Bone marrow (tissue), 2 donors: ENCODE measurements at places on chromosomes 16 and 17.

DNA sequence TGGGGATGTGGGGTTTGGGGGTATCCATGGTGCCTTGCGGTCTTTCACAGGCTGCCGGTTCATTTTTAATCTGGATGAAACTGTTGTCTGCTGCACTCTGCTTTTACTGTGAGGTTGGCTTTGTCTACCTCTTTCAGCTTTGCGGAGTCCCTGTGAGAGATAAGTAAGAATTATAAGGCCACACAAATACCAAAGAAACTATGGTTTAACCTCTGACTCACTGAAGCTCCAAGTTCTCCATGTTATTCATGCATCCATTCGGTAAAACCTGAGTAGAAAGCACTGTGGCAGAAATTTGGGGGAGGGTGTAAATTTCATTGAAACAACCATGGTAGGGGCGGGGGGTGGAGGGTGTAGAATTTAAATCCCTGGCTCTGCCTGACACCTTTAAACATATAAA lies 30.5 kb downstream of the KIAA0753 start:
- DNase-seq: no peak

DNA sequence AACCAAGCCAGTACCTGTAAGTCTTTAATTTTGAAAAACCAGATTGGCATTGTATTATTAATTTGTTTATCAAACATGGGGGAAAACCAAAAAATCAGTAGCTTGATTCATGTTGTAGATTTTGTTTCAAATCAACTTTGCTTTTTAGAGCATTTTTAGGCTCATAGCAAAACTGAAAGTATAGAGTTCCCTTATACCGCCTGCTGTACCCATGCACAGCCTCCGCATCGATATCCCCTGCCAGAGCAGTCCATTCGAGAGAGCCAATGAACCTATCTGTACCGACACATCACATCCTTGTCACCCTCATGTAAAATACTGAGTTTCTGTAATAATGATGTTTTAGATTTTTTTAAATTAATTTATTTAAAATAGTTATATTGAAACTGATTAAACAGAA lies 16.2 kb upstream of the MRC2 start:
- DNase-seq: no peak

GRCh38 chr16:71883168-71883848 lies 674 bp downstream of the ZNF821 start:
- DNase-seq: peak; percentile 38

- DNase-seq: no peak
These were observed 616.7 kb downstream of the KCNJ2 start for GRCh38 chr17:70786081-70786480.

DNA sequence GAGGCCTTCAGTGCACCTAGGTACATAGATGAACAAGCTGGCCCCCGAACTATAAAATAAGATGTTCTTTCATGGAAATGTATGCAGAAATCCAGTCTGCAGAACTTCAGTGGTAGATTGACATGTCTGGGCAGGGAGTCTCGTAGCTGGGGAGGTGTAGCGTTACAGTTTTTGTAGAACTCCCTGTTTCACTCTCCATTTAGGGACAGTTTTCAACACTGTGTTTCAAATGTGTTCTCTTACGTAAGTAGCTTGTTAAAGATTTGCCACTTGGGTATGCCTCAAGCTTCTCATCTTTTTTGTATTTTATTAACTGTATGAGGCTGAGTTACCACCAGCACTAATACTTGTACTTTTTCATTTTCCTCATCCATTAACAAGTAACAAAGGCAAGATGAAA lies 46.6 kb downstream of the PLD6 start:
- DNase-seq: no peak

DNA sequence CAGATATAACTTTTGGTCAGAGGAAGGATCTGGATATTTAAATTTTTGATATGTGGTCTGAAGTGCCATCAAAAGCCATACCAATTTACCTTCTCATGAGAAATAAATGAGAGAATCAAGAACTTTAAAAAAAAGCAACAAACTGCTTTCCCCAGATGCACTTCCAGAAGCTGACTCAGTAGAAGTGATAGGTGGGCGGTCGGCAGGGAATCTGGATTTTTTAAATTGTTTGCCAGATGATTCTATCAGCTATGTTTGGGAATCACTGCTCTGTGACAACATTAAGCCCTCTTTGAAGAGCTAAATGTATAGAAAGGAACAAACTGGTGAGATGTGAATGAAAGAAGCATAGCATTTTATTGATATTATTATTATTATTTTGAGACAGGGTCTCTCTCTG lies 19.2 kb downstream of the CDH3 start:
- DNase-seq: no peak

- DNase-seq: peak; percentile 15
These were observed 601 bp downstream of the PHKB start for GRCh38 chr16:47461598-47462266.

DNA sequence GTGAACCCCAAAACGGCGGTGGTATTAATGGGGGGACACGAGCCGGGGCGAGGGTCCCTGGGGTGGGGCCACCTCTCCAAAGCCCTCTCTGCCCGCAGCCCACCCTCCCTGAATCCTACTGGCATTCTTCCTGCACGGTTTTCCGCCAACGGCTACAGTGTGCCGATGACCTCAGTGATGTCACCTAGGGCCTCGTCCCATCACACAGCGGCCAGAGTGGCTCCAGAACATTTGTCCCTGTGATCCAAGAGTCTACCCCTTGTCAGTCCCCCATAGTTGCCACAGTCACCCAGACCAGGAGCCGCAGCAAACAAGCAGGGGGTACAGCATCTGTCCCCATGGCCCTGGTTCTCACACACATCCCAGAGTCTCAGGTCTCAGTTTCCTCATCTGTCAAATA lies 13.9 kb downstream of the ZFPM1 start:
- DNase-seq: no peak

DNA sequence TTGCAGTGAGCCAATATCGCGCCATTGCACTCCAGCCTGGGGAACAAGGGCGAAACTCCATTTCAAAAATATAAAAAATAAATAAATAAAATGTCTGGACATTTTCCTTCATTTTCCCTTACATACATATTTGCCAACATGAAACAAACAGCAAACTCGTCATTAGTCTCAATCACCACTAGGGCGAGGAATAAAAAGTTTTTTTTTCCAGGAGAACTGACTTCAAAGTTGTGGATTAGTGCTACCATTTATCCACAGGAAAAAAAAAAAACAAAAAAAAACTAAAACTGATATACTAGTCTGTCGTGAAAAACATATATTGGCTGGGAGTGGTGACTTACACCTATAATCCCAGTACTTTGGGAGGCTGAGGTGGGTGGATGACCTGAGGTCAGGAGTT lies 77.0 kb upstream of the MTMR4 start:
- DNase-seq: no peak

GRCh38 chr17:61459142-61459809 lies 7.1 kb downstream of the TBX4 start:
- no peak for DNase-seq

DNA sequence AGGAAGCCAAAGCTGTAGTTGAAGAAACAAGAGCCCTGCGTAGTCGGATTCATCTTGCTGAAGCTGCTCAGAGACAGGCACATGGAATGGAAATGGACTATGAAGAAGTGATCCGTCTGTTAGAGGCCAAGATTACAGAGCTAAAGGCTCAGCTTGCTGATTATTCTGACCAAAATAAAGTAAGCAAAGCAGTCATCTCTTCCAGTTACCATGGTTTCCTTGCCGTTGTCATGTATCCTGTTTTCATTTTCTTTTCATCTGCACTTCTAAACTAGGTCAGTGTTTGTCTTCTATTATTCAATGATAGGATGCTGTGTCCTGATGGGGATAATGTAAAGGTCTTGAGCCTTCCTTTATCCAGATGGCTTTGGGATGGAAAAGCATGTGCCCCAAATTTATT lies 104.3 kb downstream of the STXBP4 start:
- DNase-seq: no peak

- DNase-seq: no peak
These were observed 162.6 kb downstream of the AATF start for GRCh38 chr17:37111329-37111728.

- no peak for DNase-seq
These were observed 12.9 kb upstream of the MEIOB start for GRCh38 chr16:1884889-1885288.

GRCh38 chr17:64358261-64358788 lies 32.3 kb downstream of the PECAM1 start:
- DNase-seq: no peak

- no peak for DNase-seq
These were observed 11.5 kb upstream of the TMEM106A start for GRCh38 chr17:43200127-43200526.

DNA sequence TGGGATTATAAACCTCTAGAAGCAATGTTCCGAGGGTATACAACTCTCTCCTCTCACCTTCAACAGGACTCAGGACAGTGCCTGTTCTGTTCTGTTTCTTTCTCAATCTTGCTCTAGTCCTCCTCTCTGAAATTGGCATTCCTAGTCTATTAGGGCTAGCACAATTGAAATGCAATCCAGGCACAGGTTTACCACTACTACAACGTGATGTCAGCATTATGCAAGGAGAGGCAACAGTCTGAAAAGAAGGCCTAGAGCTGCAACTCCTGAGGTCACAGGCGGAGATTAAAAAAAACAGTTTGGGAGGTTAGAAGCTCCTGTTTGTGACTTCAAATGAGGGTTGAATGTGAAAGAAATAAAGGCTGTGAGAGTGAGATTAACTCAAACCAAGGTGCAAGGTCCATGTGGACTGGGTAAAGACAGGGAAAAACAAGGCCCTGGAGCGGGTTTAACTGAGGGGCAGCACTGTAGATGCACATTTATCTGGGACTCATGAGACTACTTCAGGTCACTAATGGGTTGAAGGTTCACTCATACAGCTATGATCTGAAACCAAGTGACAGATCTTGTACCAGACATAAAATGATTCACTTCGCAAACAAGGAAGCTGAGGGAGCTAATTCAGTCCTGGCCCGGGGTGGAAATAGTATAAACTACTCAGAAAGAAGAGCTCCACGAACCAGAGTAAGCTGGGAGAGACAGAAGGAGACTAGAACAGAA lies 16.8 kb downstream of the AMFR start:
- no peak for DNase-seq

DNA sequence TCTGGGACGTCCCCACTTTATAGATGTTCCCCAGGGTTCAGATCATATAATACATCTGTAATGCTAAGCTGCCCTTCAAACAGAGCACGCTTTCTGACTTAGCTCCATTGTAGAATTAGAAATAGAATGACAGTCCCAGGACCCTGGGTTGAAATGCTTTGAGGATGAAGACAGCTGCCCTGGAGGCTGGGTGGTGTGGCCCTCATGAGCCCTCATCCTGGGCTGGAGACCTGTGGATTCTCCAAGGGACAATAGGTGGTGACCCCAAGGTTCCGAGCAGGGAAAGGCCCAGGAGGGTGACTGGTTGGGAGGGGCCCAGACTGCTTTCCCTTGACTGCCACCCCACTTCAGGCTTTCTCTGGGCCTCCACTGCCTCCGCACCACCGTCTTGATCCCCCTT lies 59.0 kb downstream of the CRISPLD2 start:
- DNase-seq: no peak

GRCh38 chr17:74362810-74363498 lies 1.3 kb upstream of the BTBD17 start:
- no peak for DNase-seq

GRCh38 chr17:15891318-15891717 lies 53.6 kb upstream of the ADORA2B start:
- no peak for DNase-seq

DNA sequence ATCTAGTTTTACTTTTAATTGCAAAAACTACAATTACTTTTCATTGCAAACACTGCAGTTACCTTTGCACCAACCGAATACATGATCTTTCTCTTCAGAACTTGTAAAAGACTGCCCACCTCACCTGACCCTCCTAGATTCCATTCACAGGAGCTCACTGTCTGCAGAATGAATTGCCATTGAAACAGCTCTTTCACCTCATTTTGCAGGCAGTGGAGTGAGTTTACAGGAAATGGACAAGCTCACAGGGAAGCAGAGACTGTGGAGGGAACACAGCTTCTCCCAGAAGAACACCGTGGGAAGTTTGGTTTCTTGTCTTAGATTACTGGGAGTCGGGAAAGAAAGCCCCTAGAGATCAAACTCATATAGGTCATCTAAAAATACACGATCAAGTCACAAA lies 439.7 kb upstream of the RBFOX1 start:
- DNase-seq: no peak

DNA sequence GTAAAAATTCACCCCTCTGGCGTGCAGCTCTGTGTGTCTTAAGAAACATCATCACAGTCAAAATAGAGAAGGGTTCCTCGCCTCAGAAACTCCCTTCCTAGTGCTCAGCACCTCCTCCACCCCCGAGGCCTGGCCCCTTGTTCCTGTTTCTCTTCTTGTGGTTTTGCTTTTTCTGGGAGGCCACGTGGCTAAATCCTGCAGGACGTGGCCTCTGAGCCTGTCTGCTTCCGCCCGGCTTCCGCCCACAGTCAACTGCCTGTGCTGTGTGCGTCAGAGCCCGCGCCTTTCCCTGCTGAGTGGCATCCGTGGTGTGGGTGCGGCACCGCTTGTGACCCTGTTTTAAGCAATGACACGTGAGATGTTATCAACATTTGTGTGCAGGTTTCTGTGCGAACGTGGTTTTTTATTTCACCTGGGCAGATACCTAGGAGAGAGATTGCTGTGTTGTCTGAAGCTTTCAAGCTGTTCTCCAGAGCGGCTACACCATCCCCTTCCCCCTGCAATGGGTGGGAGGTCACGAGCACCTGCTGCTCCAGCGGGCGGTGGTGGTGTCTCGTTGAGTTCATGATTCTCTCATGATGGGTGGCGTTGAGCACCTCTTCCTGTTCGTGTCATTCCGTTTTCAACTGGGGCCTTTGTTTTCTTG lies 21.7 kb downstream of the ACSF3 start:
- peak; percentile 96 for DNase-seq

- DNase-seq: no peak
These were observed 143.3 kb upstream of the ANKFN1 start for GRCh38 chr17:56009795-56010651.

- no peak for DNase-seq
These were observed 70.6 kb downstream of the SREBF1 start for GRCh38 chr17:17766077-17766743.

DNA sequence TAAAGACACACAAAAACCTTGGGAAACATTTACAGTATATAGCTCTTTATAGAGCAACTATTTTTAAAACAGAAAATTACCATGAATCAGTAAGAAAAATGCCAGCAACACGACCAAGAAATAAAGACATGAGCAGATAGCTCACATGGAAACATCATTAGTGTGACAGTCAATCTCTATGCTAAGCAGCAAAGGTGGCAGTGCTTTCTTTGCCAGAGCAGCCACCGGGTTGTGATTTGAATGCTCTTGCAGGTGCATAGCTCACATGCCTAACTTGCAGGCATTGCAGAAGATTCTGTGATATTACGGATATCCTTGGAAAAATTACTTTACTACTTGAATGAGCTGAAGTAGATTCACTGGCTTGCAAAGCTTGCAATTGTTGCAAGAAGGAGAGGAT lies 652.9 kb upstream of the C16orf82 start:
- DNase-seq: no peak

DNA sequence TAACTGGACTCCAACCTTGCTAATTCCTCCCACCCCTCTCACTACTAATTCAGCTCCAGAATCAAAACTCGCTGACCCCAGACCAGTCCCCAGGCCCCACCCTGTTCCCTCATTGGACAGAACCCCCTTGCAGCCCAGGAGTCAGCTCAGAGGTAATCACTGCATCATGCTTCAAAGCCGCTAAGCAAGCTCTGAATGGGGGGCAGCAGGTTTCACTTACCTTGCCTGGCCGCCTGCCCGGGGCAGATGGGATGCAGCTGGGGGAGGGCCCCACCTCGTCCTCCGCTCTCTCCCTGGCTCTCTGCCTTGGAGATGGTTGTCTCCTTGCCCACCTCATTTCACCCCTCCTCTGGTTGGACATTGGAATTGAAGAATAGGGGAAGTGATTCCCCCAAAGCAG lies 4.8 kb upstream of the NGFR start:
- no peak for DNase-seq

- DNase-seq: no peak
These were observed at the start of gene STX1B for GRCh38 chr16:31010585-31011325. STX1B (minus strand) TSS chr16:31010638; CDS start chr16:31010396, 242 bp downstream.
